ENCODE measurements at places on chromosomes 6 and 20.
A peak's percentile ranks its signal among the peaks of the same experiment; 100 is the strongest.

- no peak for DNase-seq
These were observed 196.8 kb downstream of the ATXN1 start for GRCh38 chr6:16564436-16564835.

DNA sequence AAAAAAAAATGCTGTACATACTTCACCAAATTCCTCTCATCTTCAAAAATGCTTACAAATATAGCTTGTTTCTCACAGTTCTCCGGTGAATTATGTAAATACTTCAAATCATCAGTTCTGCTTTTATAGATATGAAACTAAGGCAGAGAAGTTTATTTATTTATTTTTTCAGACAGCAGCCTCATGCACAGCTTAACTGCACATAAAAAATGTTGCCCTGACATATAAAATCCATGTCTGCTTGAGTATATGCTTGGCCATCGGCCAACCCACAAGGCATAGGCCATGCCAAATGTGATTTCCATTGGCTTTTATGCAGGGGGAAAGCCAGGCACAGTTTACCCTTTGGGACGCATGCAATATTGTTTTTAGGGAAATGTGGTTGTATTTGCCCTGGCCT lies 57.3 kb upstream of the PHACTR2 start:
- DNase-seq: no peak

- no peak for DNase-seq
These were observed 516.1 kb upstream of the MAN1A1 start for GRCh38 chr6:119865466-119866350.

GRCh38 chr6:13508711-13509705 lies 21.6 kb upstream of the GFOD1 start:
- no peak for DNase-seq

- no peak for DNase-seq
These were observed 139.8 kb downstream of the KHDC1L start for GRCh38 chr6:73085443-73085871.

DNA sequence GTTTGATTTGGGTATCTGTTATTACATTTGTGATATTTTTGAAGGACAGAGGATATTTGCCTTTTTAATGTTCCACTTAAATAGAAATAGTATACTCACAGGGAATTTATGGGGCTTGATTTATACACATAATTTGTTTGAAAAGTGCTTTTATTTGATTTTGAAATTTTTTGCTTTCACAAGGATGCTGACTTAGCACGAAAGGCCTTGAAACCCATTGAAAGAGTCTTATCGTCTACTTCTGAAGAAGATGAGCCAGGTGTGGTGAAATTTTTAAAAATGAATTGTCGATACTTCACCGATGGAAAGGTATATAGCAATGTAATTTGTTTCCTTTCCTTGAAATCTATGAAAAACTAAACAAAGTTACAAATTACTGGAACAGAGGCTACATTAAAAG lies 74.3 kb upstream of the HINT3 start:
- DNase-seq: no peak

DNA sequence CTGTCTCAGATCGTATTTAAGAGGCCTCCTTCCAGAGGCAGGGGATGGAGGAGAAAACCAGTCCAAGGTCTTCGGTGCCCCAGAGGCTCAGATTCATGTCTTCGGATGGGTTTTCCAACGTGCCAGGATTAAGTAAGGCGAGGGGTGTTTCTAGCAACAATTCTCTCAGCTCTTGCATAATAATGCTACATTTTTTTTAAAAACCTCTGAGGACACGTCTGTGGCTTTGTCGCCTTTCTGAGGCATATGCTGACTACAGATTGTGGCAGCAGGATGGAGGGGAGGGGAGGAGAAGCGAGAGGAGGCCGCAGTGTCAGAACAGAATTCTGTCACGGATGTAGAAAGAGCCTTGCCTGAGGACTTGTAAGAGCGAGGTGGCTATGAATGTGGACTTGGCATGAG lies 17.7 kb upstream of the CCDC167 start:
- no peak for DNase-seq

DNA sequence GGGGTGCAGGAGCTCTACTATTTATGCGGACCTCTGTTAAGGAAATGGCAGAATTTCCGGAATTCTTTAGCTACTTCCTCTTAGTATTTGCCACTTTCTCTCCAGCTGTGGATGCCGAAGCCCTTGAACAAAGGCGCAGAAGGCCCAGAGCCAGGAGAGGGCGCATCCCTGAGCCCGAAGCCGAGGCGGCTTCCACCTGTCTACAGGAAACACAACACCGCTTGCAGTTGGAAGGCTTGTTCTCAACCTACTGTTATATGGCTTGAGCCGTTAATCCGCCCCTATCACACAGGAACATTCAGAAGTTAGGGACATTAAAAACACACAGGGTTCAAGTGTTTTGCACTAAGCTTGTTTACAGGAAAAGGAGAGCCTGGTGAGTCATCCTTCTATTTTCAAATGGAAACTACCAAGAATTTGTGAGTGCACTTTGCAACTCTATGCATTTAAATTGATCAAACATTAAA lies 417.1 kb downstream of the BCKDHB start:
- DNase-seq: peak; percentile 11

- no peak for DNase-seq
These were observed 771 bp upstream of the SNAI1 start for GRCh38 chr20:49982072-49982345.

DNA sequence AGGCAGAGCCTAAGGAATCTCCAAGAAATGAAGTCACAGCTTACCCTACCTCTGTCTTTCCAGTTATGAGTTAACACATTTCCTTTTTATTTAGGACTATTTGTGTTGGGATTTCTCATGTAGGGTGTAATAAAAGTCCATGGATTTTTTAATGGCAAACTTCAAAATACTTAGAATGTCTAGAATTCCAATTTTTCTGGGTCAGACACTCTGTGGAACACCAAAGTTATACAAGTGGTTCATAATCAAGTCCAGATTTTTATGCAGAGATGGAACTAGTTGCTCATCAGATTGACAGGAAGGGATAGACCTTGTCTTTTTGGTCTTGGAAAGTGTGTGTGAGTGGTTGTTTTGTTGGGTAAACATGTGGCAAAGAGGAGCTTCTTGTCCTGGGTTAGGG lies 303.5 kb upstream of the RNF24 start:
- no peak for DNase-seq

DNA sequence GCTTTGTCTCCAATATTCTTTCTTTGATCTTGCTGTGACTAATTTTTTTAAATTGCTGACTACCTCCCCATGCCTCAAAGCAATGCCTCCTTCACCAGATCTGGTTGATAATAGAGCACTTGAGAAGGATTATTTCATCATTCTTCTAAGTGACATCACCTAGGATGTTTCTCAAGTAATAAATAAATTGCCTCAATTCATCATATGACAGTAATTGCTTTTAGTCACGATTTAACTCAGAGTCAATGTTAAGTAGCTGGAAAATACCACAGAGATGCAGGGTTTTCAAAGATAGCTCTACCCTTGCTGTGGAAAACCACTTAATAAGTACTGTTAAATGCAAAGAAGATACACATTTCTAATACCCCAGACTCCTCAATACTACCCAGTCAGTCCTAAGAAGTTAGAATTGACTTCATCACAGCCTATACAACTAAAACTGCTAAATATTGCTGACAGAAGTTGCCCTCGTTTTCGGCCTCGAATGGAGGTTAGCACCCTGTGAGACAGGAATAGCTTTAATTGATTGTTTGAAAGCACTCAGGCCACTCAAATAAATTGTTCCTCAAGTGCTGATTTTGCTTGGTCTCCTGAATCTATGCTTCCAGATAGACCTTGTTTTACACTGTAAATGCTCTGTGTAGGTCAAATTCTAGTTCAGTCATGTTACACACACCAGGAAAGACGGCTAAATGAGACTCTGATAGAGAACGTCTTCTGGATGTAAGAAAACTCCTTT lies 640.6 kb upstream of the CHD6 start:
- DNase-seq: no peak

GRCh38 chr6:108748055-108748454 lies 100.2 kb upstream of the ARMC2 start:
- DNase-seq: no peak

DNA sequence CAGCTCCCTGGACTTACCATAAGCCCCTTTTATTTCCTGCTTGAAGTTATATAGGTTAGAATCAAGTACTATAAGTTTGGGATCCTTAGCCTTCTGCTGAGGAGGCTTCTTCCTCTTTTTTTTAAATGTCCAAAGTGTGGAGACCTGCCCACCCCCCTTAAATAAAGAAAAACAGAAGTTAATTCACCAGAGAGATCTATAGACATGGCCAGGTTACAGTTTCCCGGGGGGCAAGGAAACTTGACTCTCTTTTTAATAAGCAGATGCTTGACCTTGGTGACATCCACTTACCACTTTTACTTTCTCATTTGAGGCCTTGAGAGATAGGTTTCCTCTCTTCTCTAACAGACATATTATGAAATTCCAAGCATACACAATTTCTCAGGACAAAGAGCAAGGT lies 88.3 kb downstream of the BMP2 start:
- no peak for DNase-seq

GRCh38 chr6:124131259-124131658 lies 327.6 kb downstream of the NKAIN2 start:
- DNase-seq: no peak

DNA sequence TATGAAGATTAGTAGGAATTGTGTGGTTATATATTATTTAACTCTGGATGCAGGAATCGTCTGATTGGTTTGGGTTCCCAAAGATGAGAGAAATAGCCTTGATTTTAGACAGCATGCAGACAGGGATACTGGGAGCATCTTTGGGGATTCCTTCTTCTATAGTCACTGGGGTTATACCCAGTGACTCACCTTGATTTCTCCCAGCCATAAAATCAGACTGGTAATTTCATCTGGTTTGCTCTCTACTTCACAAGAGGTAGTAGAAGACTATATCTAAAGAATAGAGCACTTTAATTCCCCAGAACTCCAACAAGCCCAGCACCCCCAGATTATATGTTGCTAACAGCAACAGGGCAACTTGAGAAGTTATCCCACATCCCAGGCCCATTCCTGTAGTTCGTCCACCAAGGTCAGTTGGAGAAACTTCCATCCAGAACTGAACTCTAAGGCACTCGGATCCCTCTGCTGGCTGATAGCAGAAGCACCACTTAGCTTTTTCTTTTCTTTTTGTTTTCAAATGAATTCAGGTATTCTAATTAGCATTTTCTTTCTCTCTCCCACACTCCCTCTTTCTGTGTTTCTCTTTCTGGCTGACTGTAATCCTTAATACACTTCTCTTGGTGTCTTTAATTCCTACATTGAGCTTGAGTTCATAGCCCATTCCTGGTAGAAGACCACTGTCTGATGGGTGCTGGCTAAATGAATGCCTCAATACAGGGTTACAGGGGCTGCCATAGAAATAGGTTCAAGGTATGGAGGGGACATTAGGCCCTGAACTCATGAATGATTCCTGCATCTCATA lies 20.4 kb upstream of the EFHC1 start:
- DNase-seq: peak; percentile 35

DNA sequence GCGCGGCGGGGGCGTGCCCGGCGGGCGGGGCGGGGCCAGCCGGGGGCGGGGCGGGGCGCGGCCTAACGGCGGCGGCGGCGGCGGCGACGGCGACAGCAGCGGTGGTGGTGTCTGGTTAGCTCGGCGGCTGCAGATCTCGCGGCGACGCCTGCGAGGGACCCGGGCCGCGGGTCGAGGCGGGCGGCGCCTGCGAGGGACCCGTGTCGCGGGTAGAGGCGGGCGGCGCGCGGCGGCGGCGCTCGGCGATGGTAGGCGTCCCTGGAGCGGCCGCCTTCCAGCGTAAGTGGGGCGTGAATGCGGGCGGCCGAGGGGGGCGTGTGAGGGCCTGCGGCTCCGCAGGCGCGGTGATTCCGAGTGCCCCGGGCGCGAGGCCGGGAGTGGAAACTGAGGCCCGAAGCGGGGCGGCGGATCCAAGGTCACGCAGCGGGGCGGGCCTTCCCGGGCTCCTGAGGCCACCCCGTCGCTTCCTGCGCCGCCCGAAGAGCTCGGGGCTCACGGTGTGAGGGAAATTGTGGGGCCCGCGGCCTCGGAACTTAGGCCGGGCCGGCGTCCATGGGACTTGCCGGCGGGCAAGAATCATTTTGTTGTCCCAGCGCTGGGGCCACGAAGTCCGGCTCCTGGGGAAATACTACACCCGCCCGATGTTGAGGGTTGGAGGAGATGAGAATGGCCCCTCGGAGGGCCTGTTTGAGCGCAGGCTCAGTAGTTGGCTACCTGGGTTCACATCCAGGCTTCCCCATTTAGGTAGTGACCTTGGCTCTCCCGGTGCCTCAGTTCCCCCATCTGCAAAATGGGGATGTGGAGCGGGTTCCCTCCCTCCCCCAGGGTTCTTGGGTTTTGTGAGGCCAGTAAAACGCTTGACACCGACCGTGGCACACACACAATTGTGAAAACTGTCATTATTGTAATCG lies at the start of gene CBFA2T2:
TSS of gene CBFA2T2 (plus strand) at position 74 of the 911 bp plus-strand sequence. CDS start at position 246, 172 bp downstream.
- peak; percentile 67 for DNase-seq

DNA sequence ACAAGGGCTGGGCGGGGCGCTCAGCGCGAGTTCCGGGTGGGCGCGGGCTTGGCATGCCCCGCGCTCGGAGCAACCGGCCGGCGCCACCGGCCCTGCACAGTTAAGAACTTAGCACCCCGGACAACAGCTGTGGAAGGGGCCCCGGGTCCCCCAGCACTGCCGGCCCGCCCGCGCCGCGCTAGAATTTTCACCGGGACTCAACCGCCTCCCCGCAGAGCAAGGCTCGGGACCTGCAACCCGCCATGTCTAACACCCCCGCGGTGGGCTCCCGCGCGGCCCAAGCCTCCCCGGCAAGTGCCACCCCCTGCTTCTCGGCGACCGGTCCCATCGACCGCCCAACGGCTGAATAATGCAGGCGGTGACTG lies 5.2 kb upstream of the PSMG4 start:
- no peak for DNase-seq
